GM12865 (cell line): ENCODE measurements at places on chromosomes 6 and 20.
A peak's percentile ranks its signal among the peaks of the same experiment; 100 is the strongest.

- peak; percentile 37 for DNase-seq
Measured at GRCh38 chr6:17673543-17674254, 33.0 kb downstream of the NUP153 start.

- no peak for DNase-seq
Measured at GRCh38 chr20:8518878-8519277, 386.8 kb downstream of the PLCB1 start.

DNA sequence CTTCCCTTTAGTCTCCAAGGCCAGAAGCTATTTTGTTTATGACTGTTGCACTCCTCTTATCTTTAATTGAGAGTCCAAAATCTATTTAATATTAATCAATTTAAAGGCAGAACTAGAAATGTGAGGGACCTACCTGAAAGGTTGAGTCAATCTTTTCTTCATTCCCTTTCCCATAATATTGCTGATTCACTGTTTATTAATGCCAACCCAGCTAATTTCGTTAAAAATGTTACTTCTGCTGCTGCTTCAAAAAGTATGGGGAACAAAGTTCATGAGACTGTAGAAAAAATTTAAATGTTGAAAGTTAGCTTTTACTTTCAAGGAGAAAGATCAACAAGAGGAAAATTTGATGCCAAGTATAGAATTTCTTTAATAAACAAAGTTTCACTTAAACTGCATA, 365.3 kb downstream of the TENT5A start:
- no peak for DNase-seq

DNA sequence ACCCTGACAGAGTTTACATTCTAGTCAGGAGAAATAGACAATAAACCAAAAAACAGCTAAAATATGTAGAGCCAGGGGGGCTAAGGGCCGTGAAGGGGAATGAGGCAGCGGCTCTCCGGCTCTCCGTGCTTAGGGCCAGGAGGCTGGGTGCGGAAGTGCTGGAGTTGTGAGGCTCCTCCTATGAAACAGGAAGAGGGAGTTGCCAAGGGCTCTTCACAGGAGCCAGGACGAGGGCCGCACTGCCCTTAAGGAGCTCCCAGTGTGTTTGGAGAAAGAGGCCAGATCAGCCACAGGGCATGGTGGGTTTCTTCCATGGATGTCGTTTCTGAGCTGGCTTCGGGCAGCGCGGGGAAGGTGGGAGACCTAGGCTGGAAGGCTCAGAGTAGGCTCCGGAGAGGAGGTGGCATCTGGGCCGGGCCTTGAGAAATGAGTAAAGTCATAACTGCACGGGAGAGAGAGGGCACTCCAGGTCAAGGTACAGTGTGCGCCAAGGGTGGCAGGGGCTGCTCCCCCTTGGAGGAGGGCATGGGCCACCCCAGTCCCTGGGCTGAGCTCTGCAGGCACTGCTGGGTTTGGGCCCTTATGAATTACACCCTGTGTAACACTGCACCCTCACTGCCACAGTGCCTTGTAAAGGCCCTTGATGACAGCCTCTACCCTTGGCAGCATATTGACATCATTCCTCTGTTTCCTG, 20.8 kb upstream of the MLN start:
- no peak for DNase-seq
